ENCODE measurements at places on chromosomes 2 and 18.

DNA sequence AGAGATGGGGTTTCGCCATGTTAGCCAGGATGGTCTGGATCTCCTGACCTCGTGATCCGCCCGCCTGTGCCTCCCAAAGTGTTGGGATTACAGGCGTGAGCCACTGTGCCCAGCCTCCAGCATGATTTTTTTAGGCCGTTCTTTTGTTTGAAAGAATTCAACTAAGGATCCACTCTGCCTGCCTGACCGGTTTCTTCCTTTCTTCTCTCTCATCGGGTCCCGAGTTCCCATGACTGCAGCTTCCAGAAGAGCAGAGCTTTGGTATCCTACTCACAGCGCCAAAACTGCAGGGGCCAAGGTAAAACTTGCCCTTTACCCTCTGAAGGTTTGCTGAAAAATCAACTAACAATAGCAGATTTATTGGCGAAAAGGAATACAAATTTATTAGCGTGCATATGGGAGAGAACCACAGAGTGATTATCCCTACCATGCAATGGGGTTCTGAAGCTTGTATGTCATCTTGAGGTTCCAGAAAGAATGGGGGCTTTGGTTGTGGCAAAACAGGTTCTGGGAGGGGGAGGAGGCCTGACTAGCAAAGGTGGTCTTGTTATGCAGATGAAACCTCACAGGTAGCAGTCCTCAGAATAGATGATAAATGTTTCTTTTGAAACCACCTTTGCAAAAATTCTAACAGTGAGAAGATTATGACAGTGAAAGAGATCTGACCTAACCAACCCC is 87.0 kb upstream of the MSH6 start:
- DNase-seq, result no peak

DNA sequence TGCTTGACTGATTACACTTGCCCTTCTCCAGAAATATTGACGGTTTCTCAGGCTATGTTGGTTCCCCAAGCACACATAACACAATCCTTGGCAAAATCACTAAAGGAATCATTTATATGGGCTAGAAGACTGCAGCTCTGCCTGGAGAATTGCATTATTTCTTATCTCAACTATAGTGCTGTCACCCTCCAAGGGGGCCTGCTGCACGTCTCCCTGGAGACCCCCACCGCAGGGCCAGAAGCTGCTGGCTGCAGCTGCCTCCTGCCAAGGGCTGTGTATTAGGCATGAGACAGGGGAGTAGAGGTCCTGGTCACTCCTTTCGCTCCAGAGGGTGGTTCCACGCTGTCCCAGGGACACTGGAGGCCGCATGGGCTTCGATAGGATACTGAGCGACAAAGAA is 76.6 kb downstream of the LRRC30 start:
- DNase-seq, result no peak

DNA sequence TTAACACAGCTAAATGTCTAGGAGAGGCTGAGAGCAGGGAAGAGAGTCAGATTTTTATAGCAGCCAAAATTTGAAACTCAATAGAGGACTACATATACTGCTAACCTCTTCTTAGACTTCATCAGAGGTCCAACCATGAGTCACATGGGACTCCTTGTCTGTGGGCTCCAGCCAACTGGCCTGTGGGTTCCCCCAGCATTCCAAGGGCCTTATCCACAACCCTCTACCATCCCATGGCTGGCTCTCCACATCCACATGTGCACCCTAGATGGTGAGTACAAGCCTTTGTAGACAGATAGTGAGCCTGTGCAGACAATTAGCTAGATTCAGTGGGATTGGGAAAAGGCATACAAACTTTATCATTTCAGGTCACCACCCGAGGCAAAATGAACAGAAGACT is 901.9 kb upstream of the ZEB2 start:
- DNase-seq, result no peak

DNA sequence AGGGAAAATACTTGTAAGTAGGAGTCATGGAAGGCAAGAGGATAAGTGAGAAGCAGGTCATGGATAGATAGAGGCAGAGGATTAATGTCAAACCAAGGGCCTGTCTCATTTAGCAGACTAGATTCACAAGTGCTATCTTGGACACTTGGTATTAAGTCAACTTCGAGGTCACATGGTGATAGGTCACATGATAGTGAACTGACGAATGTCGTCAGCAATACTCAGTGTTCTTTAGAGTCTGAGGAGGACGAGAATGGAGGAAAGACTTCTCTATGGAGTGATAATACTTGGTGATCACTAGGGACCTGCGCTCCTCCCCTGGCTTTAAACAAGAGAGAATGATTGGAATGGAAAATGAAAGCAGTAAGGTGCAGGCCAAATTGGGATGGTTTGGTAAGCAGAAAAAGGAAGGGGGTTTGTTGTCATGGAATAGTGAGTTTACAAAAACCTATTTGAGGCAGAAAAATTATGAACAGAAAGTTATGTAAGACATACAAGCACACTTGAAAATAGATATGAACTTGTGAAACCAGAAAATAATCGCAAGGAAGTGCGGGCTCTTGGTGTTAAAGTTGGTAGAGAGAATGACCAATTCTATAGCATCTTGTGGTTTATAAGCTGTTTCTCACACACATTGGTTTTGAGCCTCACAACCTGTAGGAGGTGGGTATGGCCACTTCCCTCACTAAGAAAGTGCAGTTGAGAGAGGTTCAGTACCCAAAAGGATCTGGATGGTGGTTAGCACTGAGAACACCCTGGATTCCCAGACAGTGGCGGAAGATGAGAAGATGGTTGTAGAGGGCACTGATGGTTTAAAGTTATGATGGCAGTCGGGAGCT is 141.5 kb downstream of the WDSUB1 start:
- no peak for DNase-seq

GRCh38 chr2:228628682-228629081 is 447.2 kb upstream of the SPHKAP start:
- DNase-seq, result no peak

GRCh38 chr2:118061135-118061955 is 26.9 kb upstream of the INSIG2 start:
- no peak for DNase-seq

DNA sequence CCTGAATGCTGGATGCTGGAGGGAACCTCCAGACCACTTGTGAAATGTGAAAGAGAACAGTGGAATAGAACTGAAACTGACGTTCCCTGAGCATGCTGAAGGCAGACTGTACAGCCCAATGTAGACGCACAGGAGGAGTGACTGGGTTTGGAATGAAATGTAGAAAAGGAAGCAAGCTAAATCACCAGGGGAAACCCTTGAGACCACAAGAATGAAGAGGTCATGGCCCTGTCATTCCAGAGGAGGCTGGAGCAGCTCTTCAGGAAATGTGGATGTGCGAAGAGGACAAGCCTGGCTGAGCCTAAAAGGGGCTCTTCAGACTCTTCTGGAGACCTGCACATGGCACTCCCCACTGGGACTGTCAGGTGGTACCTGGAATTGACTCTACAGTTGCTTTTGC is 118.5 kb upstream of the ALPP start:
- DNase-seq, result no peak

DNA sequence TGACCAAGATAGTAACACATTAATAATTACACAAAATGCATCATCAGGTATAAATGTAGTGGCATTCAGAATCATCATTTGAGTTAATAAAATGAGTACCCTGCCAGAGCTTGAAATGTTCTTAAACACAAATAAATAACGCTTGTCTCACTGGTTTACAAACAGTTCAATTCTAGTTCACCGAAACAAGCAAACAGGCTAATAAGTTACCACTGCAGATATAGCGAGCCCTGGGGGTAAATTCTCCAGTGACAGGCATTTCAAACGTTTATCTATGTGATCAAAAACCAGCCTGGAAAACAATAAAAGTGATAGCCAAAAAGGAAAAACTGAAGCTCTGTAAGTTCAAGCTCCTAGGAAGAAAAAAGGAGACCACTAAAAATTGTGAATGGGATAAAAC is 152.6 kb downstream of the THADA start:
- DNase-seq, result no peak

DNA sequence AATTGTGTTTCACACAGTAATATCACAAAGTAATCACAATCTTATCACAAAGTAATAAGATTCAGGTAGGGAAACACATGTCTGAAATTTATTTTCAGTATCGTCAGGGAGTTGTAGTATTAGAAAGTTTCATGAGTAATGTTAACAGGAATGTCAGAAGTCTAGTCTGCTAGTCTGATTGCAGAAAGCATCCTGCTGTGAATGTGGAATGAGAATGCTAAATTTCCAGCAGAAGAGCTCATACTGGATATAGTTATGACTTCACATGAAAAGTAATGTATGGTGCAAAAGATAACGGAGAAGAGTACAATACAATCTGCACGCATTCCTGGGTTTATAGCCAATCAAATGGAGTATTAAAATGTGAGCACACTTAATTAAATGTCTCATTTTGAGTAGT is 494.7 kb upstream of the SETBP1 start:
- no peak for DNase-seq

DNA sequence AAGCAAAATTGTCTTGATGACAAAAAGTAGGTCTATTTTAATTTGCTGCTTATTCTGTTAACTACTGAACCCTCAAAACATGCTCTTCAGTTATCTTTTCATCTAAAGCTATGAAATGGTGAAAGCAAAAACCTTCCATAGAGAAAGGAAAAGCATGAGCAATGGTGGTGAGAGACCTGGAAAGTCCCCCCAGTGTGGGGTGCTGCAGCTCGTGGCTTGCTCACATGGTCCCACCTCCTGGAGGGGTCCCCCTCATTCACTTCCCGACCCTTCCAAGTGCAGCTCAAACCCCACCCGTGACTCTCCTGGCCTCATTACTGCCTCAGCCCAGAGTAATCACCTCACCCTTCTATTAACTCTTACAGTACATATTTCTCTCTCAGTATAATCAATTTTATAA is 301.8 kb upstream of the HNRNPA3 start:
- DNase-seq, result no peak

- no peak for DNase-seq
These were observed 110.1 kb downstream of the GALR1 start for GRCh38 chr18:77359561-77360314.

Measured in GOT3 (cell line).